ENCODE measurements at places on chromosomes 12 and 14. TPM values are rescaled to one million over a fixed set of nuclear protein-coding genes. Genes with fewer than 3 reads are reported as not detected.
A peak's percentile ranks its signal among the peaks of the same experiment; 100 is the strongest.

- H3K27me3 ChIP-seq = no peaks in the 10 kb centered on the region
- no peak overlapping the region for H3K4me3 ChIP-seq
- peaks cover 52% of the 10 kb centered on the region for H3K36me3 ChIP-seq
- no peak overlapping the region for H3K27ac ChIP-seq
- peaks cover 37% of the 10 kb centered on the region for H3K4me1 ChIP-seq
Measured at GRCh38 chr12:94987801-94988200, 15.7 kb downstream of the NDUFA12 start.

- DNase-seq = no peak
- no peak overlapping the region for H3K4me3 ChIP-seq
- H3K27me3 ChIP-seq = peaks cover 12% of the 10 kb centered on the region
- H3K4me1 ChIP-seq = no peaks in the 10 kb centered on the region
- no peak overlapping the region for H3K27ac ChIP-seq
- H3K36me3 ChIP-seq = no peaks in the 10 kb centered on the region
Measured at GRCh38 chr12:124143726-124144125, 151.2 kb upstream of the RFLNA start.

GRCh38 chr14:57982804-57983634 lies 117.1 kb upstream of the SLC35F4 start:
- H3K27me3 ChIP-seq = no peaks in the 10 kb centered on the region
- no peak for DNase-seq
- no peaks in the 10 kb centered on the region for H3K36me3 ChIP-seq
- no peaks in the 10 kb centered on the region for H3K4me1 ChIP-seq
- H3K27ac ChIP-seq = no peak overlapping the region

GRCh38 chr12:45490232-45490881 lies 239.1 kb upstream of the ARID2 start:
- no peak overlapping the region for H3K4me3 ChIP-seq
- no peak for DNase-seq
- H3K27me3 ChIP-seq = peaks cover 3% of the 10 kb centered on the region
- no peak overlapping the region for H3K27ac ChIP-seq

TTC9 gene
- total RNA-seq = 6.1 TPM

MUCL1 gene
- not detected for total RNA-seq

- no peaks in the 10 kb centered on the region for H3K36me3 ChIP-seq
- H3K27ac ChIP-seq = no peak overlapping the region
- DNase-seq = no peak
- H3K27me3 ChIP-seq = no peaks in the 10 kb centered on the region
- H3K4me3 ChIP-seq = no peak overlapping the region
- H3K4me1 ChIP-seq = no peaks in the 10 kb centered on the region
Measured at GRCh38 chr14:79766511-79766910, 444.8 kb downstream of the DIO2 start.

DNA sequence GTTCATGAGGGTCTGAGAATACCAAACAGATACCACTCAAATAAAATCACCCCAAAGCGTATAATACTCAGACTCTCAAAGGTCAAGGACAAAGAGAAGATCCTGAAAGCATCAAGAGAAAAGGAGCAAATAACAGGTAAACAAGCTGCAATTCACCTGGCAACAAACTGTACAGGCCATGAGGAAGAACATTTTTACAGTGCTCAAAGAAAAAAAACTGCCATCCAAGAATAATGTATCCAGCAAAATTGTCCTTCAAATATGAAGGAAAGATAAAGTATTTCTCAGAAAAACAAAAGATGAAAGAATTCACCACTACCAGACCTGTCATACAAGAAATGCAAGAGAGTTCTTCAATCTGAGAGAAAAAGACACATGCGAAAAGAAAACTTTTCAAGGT lies 206.4 kb downstream of the PTPRO start:
- no peak for DNase-seq
- H3K4me1 ChIP-seq = peaks cover 8% of the 10 kb centered on the region
- H3K36me3 ChIP-seq = no peaks in the 10 kb centered on the region
- no peak overlapping the region for H3K27ac ChIP-seq

- no peak for DNase-seq
- H3K27ac ChIP-seq = no peak overlapping the region
- H3K36me3 ChIP-seq = no peaks in the 10 kb centered on the region
- H3K27me3 ChIP-seq = no peaks in the 10 kb centered on the region
Measured at GRCh38 chr14:100836941-100837804, 11.3 kb downstream of the MEG3 start.

TRIM9 gene
- 0.46 TPM for total RNA-seq

DNA sequence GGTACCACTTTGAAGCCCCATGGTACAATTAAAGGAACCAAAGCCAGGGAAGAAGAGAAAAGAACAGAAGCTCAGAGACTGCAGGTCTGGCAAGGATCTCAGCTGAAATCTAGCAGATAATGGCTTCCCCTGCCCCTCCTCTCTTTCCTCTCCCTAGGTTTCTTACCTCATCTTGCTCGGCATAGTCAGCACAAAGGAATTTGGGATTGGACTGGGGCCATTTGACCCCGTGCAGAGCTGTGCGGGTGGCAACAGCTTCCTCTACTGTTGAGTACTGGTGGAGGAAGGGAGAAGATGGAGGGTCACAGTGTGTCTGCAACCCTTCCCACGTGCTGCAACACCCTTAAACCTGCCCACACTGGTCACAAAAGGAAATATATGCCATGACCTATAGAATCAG lies 4.7 kb upstream of the CDH24 start:
- H3K27me3 ChIP-seq = peaks cover under 1% of the 10 kb centered on the region
- no peak for DNase-seq
- H3K4me1 ChIP-seq = peaks cover 6% of the 10 kb centered on the region
- H3K4me3 ChIP-seq = no peak overlapping the region

OR4Q3 gene
- total RNA-seq = not detected

DNA sequence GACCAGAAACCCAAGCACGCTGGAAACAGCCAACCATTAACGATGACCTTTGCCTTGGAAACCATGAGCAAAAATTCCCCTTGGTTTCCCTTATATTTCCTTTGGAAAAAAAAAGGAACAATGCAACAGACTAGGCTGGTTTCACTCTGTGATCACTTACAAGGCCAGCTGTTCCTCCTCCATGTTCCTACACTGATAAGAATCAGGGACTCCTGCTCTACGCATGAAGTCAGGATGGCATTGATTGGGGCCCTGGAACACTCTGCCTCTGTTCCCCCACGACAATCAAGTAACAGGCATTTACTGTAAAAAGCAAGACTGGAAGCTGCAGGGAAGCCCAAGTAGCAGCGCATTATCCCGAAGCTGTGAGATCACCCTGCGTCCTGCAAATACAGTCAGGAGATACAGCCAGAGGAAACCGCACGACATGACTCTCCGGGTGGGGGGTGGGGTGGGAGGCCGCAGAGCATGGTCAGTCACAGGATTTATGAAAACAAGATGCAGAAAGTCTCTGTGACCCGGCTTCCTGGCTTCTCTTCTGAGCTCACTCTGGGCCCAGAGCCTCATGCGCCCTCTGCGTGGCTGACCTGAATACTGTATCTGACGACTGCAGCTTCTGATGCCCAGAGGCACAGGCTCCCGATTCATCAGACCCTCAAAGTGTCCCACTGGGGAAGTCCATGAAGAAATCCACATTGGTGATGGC lies 31.1 kb downstream of the SSH1 start:
- H3K27me3 ChIP-seq = no peaks in the 10 kb centered on the region
- no peak for DNase-seq
- H3K4me3 ChIP-seq = peak overlapping the region; percentile 53
- H3K36me3 ChIP-seq = peaks cover 63% of the 10 kb centered on the region
- H3K4me1 ChIP-seq = peaks cover 69% of the 10 kb centered on the region
- peak overlapping the region; percentile 76 for H3K27ac ChIP-seq

KRT83 gene
- not detected for total RNA-seq

DNA sequence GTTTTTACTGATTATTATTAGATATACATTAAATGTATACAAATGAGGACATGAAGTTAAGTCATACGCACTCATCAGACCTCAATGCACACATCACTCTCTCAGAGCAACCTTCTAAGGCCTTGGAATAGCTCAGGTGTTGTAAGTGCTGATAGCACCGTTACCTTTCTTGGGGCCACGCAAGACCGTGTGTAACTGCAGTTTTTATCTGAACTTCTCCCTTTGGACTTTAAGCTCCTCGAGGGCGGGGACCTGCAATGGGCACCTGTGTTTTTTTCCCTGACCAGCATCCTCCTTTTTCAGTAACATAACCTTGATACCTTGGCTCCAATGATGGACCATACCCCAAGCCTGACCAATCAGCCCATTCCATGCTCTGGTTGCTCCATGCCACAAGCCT lies 136.5 kb upstream of the TMCC3 start:
- no peak for DNase-seq
- H3K4me3 ChIP-seq = no peak overlapping the region
- H3K4me1 ChIP-seq = no peaks in the 10 kb centered on the region

TAS2R13 gene
- total RNA-seq = 0.74 TPM

CCDC184 gene
- total RNA-seq = 0.34 TPM

ZNF219 gene
- total RNA-seq = 11.0 TPM

DNA sequence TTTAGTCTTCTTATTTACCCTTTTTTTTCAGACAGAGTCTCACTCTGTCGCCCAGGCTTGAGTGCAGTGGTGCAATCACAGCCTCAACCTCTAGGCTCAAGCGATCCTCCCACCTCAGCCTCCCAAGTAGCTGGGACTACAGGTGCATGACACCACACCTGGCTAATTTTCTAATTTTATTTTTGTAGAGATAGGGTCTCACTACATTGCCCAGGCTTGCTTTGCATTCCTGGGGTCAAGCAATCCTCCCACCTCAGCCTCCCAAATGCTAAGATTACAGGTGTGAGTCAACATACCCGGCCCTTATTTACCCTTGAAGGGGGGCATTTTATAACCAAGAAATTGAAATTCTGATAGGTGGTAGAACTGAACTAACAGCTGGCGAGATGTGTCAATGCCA lies 21.0 kb downstream of the HECTD4 start:
- H3K4me1 ChIP-seq = no peaks in the 10 kb centered on the region
- H3K36me3 ChIP-seq = no peaks in the 10 kb centered on the region
- no peak overlapping the region for H3K4me3 ChIP-seq
- no peaks in the 10 kb centered on the region for H3K27me3 ChIP-seq
- H3K27ac ChIP-seq = no peak overlapping the region

- DNase-seq = no peak
- no peaks in the 10 kb centered on the region for H3K27me3 ChIP-seq
- no peak overlapping the region for H3K4me3 ChIP-seq
- no peak overlapping the region for H3K27ac ChIP-seq
- H3K36me3 ChIP-seq = peaks cover 62% of the 10 kb centered on the region
Measured at GRCh38 chr12:56212361-56212760, 9.4 kb downstream of the RNF41 start.

DNA sequence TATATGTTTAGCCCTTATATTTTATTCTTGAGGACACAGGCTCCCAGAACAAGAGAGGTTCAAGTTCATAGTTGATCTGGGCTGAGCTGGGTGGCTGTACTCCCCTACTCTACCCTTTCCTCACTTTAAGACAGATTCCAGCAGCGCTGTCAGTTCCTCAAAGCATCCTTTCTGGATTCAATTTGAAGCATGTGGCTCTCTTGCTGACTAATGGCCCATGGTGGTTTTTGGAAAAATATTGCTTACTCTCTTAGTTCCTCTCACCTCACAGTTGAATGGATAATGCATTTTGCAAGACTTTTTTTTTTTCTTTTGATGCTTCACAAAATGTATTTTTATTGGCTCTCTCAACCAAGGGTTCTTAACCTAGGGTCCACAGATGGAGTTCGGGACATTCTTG lies 4.1 kb downstream of the PELI2 start:
- no peak overlapping the region for H3K4me3 ChIP-seq
- no peaks in the 10 kb centered on the region for H3K36me3 ChIP-seq
- peaks cover 16% of the 10 kb centered on the region for H3K4me1 ChIP-seq
- DNase-seq = no peak
- H3K27ac ChIP-seq = no peak overlapping the region
- H3K27me3 ChIP-seq = peaks cover 33% of the 10 kb centered on the region

- no peak for DNase-seq
- H3K4me3 ChIP-seq = no peak overlapping the region
- H3K4me1 ChIP-seq = no peaks in the 10 kb centered on the region
- no peak overlapping the region for H3K27ac ChIP-seq
- no peaks in the 10 kb centered on the region for H3K36me3 ChIP-seq
Measured at GRCh38 chr12:93234641-93235040, 143.1 kb upstream of the NUDT4 start.

DNA sequence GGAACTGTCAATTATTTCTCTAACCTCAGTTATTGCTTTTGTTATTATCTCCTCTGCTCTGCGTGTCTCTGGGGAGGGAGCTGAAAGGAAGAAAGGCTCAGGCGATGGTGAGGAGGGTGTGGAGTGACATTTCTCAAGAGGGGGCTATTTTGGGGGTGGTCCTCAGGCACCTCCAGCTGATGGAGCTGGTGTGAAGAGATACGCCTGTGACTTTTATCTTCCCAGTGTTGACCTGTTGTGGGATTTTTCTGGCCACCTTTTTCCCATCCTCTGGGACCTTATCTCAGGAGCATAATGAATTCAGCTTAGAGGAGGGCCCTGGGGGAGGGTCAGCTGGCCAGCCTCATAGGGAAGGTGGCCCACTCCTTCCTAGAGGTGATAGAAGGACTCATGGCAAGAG lies 26.4 kb downstream of the KCNA5 start:
- no peaks in the 10 kb centered on the region for H3K36me3 ChIP-seq
- H3K27me3 ChIP-seq = peaks cover 1% of the 10 kb centered on the region
- no peak for DNase-seq
- no peak overlapping the region for H3K27ac ChIP-seq
- no peak overlapping the region for H3K4me3 ChIP-seq
- no peaks in the 10 kb centered on the region for H3K4me1 ChIP-seq

RTL1 gene
- not detected for total RNA-seq

- H3K4me1 ChIP-seq = no peaks in the 10 kb centered on the region
- H3K27me3 ChIP-seq = no peaks in the 10 kb centered on the region
- no peak overlapping the region for H3K27ac ChIP-seq
- H3K36me3 ChIP-seq = no peaks in the 10 kb centered on the region
- DNase-seq = no peak
- no peak overlapping the region for H3K4me3 ChIP-seq
Measured at GRCh38 chr14:62665286-62665685, 380.0 kb downstream of the KCNH5 start.

KCNH5 gene
- total RNA-seq = not detected

DNA sequence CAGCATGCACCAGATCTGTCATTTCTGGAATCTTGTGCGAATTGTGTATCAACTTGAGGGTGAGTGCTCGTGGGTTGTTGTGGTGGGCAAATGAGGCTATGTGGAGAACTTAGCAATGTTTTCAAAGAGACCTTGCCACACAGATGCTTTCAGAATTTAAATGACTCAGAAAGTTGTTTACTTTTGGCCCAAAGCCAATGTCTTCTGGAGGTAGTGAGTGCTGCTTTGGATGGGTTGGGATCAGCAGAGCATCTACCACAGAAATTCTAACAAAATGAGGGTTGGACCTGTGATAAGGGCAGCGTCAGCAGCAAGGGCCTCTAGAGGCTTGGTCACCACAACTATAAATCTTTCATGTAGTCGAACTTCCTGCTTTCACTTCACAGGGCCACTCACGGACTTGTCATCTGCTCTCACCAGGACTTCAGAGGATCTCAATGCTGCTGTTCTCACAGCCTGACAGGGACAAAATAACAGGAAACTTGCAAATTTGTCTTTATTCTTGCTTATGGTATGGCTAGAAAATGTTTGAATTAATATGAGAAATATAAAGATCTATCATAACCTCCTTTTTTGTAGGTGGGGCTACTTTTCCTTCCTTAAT lies 111.4 kb downstream of the DACT1 start:
- H3K4me1 ChIP-seq = peaks cover 15% of the 10 kb centered on the region
- peak overlapping the region; percentile 21 for H3K27ac ChIP-seq
- H3K36me3 ChIP-seq = no peaks in the 10 kb centered on the region
- H3K4me3 ChIP-seq = no peak overlapping the region
- no peaks in the 10 kb centered on the region for H3K27me3 ChIP-seq
- peak; percentile 27 for DNase-seq

GRCh38 chr12:87772401-87772800 lies 256.8 kb downstream of the C12orf50 start:
- H3K27ac ChIP-seq = no peak overlapping the region
- no peaks in the 10 kb centered on the region for H3K36me3 ChIP-seq
- H3K27me3 ChIP-seq = no peaks in the 10 kb centered on the region
- no peak overlapping the region for H3K4me3 ChIP-seq

DDX55 gene
- total RNA-seq = 63.2 TPM
